ENCODE measurements at places on chromosomes 3 and 15.
A peak's percentile ranks its signal among the peaks of the same experiment; 100 is the strongest.

DNA sequence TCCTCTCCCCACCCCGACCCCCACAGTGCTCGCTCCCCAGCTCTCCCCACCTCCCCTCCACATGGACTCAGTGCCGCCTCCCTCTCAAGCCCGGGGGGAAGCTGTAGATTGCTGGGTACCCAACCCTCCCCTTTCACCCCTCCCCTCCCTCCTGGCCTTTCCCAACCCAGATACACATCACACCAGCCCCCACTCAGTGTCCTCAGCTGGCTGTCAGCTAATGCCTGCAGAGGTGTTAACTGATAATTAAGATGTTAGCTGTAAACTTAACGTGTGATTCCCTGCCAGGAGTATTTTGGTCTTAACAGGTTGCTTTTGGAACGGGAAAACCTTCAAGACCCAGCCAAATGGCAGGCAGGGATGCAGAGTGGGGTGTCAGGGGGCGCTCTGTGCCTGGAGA is 39.4 kb upstream of the LINGO1 start:
- no peak for DNase-seq

- no peak for DNase-seq
Observed at GRCh38 chr3:122077293-122078234, 22.4 kb downstream of the CD86 start.

DNA sequence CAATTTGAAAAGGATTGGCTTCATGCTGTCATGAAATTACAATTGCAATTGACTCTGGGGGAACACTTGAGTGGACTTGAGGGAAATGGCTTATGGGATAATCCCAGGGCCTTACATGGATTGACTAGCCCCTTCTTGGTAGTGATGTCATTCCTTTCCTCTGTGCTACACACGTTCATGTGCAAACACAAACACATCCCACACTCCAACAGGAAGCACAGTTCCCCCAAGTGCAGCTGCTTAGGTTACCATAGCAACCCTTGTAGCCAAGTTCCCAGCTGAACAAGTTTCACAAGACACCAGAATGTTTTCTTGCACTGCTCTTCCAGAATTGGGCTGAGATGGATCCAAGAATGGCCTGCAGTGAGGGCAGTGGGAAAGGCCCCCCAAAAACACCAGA is 217.0 kb downstream of the ZNF621 start:
- DNase-seq = no peak

DNA sequence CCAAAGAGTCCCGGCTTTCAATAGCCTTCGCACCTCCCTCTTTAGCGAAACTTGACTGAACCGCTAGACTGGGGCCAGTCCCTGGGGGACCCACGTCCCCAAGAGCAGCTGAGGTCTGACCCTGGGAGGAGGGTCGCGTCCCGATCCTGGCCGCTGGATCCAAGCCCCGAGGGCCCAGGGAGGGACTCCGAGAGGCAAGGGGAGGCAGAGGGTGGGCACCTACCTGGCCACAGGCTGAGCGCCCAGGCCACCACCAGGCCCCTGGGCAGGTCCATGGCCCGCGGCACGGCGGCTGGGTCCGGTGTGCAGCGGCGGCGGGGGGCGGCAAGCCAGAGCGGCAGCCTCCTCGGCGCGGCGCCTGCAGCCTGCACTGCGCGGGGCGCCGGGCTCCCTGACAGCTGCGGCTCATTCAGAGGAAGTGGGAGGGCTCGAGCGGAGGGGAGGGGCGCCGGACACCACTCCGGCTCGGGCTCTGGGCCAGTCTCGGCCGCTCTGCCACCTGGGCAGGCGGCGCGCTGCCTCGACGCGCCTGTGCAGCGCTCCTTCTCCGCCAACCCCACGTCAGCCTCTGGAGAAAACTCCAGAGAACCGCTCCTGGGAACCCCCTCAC is at the start of gene ITGA11:
TSS of gene ITGA11 (minus strand) at position 372 of the 610 bp plus-strand sequence. CDS start at position 275, 97 bp downstream.
- peak; percentile 18 for DNase-seq

DNA sequence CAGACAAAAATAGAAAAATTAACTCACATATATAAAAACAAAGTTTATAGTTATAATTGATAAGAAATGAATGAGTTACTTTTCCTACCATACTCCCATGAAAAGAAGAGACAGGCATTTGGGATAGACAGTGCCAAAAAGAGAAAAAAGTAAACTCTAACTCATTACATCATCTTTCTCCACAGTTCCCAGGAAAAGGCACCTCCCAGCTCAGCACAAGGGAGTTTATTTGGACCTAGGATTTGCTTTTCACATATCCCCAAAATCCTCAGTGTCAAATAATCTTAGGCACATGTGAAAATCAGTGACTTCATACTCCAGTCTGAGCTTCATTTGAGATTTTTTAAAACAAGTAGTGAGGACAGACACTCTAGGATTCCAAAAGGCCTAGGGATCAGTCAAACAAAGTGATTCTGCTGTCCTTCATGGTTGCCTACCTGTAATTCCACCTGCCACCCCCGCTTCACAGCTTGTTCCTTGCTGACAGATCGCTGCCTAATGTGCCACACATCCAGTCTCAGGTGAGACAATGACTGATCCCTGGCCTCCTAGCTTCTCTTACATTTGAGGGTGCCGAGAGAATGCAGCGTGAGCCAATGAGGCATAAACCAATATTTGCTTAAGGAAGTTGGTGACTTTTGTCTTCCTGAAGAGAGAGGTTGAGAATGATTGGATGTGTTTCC is 573.7 kb downstream of the TBL1XR1 start:
- DNase-seq = no peak

- no peak for DNase-seq
Observed at GRCh38 chr15:31309893-31310606, 16.6 kb upstream of the KLF13 start.

DNA sequence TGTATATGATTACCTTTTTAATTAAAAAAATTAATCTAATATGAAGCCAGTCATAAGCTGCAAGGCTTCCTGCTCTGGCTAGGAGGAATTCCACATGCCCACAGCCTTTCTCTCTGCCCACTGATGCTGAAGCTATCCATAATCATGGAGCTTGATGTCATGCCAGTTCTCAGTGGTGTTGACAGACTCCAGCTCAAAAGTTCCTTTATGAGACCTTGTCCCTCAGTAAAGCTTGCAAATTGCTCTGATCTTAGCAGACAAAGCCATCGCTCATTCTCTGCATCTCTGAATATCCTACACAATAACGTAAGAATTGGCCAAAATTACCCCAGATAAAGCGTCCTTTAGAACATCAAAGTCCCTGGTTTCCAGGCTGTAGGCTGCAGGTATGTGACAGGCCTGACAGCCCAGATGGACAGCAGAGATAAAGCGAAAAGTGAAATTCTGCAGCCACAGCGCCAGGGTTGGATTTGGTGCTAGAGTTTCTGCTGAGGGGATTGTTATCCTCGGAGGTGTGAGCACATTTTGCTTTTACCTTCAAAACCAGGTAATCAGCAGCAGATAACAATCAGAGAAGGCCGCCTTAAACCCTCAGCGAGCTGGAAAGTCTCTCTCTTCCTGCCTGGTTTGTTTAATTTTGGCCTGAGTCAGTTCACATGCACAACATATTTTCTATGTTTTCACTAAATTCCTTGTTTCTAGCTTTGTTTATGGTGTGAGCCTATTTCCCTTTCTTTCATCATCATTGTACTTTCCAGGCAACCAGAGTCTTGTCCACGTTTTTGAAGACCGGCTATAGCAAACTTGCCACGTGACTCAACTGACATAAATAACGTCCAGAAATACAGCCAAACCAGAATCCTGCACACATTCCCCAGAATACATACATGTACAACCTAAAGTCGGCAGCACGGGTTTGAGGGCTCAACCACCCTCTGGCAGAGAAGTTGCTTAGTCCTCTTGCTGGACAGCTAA is 36.6 kb upstream of the ALDH1A3 start:
- no peak for DNase-seq

DNA sequence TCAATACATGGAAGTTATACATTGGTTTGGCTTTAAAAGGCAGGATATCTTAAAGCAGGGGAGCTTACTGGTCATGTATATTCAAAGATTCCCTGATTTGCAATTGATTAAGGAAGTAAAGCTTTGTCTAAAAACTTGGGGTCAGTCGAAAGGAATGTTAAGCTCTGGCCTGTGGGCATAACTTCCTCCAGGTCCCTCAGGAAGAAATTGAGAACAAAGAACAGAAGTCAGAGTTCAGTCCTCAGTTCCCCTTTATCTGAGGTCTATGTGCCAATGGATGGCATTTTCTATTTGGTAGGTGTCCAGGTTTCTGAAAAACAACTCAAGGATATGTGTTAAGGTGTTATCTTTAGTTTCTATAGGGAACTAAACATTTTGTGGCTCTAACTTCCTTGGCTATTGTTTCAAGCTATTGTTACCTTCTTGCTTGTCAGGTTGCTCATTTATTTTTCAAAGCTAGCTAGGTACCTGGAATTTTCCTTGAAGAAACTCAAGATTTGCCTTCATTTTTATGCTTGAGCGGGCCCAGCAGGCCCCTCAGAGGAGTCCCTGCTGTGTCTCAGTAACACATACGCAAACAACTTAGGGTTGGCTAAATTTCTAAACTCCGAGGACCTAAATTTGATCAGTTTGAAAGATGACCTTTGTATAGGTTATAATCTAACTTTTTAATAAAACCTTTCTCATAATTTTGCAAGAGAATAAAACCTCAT is 135.0 kb upstream of the UBE2E2 start:
- DNase-seq = no peak

DNA sequence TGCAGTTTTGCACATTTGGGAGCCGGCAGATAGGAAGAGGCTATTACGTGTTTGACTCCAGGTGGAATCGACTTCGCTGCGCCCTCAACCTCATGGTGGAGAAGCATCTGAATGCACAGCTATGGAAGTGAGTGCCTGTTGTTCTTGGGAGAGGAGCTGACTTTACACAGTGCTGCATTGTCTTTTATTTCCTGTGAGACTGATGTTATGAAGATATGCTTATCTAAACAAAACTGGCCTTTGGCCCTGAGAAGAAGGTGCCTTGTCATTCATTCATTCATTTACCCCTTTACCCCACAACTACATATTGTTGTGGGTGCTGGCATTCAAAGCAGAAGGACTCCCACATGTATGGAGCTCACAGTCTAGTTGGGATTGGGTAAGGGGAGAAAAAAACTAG is 32.6 kb downstream of the PSMD6 start:
- no peak for DNase-seq

- DNase-seq = no peak
Observed at GRCh38 chr15:45425135-45425534, 46.8 kb upstream of the GATM start.

DNA sequence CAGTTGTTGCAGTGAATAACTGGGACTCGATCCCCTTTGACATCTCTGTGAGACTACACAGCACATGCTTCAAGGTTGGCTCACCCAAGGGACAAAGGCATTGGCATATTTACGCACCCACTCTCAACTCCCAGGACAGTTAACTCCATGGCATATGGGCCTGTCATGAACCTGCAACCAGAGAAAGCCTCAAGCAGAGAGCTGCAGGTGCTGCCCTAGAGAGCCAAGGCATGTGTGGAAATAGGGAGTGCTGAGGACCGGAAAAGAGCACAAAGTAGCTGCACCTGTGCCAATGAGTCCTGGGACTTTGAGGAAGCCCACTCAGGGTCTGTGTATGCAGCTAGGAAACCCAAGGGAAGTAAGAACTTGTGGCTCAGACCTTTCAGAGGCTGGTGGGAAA is 32.9 kb upstream of the SLC24A5 start:
- no peak for DNase-seq

- peak; percentile 99 for DNase-seq
Observed at GRCh38 chr3:193230610-193231009, 10.4 kb upstream of the PLAAT1 start.

- DNase-seq = no peak
Observed at GRCh38 chr3:37183375-37183831, 9.0 kb upstream of the LRRFIP2 start.

DNA sequence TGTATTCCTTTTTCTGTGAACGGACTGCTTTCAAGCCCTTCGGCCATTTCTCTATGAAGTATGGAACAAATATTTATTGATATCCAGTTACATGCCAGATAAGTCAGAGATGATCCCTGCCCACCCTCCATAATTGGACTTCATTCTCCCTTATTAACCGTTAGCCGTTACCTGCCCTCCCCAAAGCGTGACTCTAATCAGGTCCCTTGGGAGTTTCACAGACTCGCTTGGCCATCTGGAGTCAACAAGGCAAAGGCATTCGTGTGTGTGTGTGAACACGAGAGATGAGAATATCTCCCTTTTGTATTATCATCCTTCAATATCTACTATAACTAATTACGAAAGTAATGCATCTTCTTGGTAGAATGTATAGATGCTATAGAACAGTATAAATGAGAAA is 314.5 kb downstream of the TLE3 start:
- DNase-seq = peak; percentile 28

DNA sequence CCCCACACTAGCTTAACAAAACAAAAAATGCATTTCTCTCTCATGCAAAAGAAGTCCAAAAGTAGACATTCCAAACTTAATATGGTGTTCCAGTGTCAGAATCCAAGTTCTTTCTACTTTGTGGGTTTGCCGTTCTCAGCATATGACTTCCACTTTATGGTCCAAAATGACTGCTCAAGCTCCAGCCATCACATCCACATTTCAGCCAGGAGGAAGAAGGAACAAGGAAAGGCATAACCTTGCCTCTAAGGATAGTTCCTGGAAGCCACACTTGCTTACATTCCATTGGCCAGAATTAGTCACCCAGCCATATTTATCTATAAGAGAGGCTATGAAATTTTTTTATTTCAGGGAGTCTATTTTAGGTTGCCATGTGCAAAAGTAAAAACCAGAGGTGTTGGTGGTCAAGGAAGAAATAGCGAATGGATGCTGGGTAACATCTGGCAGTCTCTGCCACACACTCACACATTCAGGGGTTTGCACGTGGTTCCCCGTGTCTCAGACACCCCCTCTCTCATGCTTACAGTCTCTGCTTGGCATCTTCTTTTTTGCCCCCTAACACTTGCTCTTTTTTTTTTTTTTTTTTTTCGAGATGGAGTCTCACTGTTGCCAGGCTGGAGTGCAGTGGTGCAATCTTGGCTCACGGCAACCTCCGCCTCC is 69.3 kb downstream of the RPL39L start:
- DNase-seq = no peak

DNA sequence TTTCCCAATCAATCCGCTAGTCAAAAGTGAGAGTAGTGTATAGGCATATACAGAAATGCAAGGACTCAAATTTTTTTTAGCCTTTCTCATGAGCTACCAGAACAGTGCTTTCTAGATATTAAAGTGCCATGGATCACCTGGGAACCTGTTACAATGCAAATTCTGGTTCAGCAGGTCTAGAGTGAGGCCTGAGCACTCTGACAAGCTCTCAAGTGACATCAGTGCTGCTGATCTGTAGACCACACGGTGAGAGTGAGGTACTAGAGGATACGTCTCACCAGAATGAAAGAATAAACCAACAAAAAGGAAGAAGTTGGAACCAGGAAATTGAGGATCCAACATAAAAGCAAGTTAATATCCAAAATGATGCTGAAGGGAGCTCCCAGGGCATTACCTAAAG is 16.0 kb upstream of the PLA2G4D start:
- DNase-seq = no peak

GRCh38 chr3:17478673-17479072 is 263.8 kb downstream of the TBC1D5 start:
- no peak for DNase-seq

- DNase-seq = no peak
Observed at GRCh38 chr3:27125821-27126501, 243.2 kb downstream of the NEK10 start.
